Neural crest cell (in vitro differentiated cells): ENCODE measurements at places on chromosomes 4 and X. TPM values are rescaled to one million over a fixed set of nuclear protein-coding genes. Genes with fewer than 3 reads are reported as not detected.

SYNPO2 gene
- total RNA-seq, result 0.07 and 0.18 TPM in 2 replicates

GRCh38 chr4:42562016-42562415 is 94.9 kb downstream of the ATP8A1 start:
- DNase-seq, result no peak

PLP1 gene
- total RNA-seq, result 265 and 288 TPM in 2 replicates

PPP2R2C gene
- 0.32 and 0.35 TPM in 2 replicates for total RNA-seq

- no peak for DNase-seq
These were observed 19.5 kb upstream of the CCKAR start for GRCh38 chr4:26509681-26510333.

DNA sequence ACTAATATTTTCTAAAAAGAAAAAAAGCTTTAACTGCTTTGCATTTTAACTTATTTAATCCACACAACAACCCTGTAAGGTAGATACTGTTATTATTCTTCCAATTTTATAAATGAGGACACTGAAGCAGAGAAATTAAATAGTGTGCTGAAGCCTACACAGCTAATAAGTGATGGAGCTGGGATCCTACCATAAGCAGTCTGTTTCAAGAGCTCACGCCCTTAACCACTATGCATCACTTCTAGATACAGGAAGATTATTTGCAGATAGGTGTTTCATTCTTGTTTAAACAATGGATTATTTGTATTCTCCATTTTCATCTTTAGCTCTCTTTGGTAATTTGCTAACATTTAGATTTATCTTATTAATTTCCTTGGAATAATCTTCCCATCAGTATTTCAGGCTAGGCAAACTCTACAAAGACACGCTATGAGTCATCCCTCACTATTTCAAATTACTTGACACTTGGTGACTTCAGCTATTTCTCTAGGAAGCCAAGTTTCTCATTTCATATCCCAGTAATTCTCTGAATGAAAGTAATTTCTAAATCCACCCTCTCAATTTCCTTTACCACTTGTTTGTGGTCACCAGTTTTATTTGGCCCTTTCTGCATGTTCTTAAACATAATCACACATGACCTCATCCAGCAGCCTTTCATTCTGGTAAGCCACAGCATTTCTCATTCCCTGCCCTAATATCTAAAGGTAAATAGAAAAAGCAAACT is 67.3 kb downstream of the ASB9 start:
- DNase-seq, result no peak

LNX1 gene
- total RNA-seq, result not detected in 2 replicates

DNA sequence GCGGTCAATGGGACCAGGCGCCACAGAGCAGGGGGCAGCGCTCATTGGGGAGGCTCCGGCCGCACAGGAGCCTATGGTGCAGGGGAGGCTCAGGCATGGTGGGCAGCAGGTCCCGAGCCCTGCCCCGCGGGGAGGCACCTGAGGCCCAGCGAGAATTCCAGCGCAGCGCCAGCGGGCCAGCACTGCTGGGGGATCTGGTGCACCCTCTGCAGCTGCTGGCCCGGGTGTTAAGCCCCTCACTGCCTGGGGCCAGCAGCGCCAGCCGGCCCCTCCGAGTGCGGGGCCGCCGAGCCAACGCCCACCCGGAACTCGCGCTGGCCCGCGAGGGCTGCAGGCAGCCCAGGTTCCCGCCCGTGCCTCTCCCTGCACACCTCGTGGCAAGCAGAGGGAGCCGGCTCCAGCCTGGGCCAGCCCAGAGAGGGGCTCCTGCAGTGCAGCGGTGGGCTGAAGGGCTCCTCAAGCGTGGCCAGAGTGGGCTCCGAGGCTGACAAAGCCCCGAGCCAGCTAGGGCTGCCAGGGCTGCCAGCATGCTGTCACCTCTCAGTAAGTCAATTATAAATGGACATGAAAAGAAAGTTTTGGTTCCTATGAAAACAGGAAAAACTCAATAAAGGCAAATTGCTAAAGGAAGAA is 14.5 kb downstream of the FAM184B start:
- no peak for DNase-seq

DNA sequence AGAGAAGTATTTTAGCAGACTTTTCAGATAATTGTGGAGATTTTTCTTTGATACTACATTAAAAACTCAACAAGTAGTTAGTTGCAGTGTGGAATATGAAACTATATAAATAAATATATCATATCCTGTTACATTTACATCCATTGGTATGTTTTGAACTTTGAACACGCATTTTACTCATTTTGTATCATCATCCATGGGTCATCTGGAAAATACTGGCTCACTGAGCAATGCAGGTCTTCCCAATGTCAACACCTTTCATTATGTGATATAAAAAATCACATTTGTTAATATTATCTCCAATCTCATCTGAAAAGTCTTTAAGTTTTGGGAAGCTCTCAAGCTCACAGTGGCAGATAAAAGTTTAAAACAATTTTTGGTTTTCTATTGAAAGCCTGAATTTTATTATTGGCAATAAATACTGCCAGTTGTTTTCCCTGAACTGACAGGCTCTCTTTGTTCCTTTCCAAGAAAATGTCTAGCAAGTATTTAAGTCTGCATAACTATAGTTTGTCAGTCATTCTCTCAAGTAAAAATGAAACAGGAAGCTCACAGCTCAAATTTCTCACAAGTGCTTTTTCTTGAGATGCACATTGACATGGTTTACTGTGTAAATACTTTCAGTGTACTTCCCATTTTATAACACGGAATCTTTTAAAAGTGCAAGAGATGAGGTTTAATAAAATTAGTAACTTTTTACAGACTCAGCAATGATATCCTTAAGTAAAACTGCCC is 183.5 kb upstream of the GPC4 start:
- DNase-seq, result no peak

CTAG1A gene
- not detected in 2 replicates for total RNA-seq

DNA sequence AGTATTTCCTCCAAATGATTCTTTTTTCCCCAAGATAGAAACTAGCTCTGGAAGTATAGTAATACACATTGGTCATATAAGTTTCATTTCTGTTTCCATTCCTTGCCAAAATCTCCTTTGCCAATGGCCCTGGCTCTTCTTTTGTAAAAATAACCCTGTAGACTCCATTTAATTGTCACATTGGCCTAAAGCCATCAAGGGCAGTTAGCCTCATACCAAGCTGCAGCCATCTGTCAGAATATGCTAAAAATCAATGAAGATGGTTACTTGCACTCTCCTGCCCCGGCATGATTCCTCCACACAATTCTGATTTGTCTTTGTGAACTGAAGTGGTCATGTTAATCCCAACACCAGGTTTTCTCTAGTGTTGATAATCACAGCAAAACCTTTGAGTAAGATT is 380.5 kb downstream of the SH2D1A start:
- no peak for DNase-seq

DNA sequence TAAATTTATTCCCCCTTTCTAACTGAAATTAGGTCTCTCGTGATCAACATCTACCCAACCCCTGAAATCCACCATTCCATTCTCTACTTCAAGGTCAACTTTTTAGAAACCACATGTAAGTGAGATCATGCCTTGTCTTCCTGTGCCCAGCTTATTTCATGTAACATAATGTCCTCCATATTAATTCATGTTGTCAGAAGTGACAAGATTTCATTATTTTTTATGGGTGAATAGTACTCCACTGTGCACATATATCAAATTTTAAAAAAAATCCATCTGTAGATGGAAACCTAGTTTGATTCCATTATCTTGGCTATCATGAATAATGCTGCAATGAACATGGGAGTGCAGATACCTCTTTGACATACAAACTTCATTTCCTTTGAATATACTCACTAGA is 1.5 kb downstream of the PPID start:
- no peak for DNase-seq

DNA sequence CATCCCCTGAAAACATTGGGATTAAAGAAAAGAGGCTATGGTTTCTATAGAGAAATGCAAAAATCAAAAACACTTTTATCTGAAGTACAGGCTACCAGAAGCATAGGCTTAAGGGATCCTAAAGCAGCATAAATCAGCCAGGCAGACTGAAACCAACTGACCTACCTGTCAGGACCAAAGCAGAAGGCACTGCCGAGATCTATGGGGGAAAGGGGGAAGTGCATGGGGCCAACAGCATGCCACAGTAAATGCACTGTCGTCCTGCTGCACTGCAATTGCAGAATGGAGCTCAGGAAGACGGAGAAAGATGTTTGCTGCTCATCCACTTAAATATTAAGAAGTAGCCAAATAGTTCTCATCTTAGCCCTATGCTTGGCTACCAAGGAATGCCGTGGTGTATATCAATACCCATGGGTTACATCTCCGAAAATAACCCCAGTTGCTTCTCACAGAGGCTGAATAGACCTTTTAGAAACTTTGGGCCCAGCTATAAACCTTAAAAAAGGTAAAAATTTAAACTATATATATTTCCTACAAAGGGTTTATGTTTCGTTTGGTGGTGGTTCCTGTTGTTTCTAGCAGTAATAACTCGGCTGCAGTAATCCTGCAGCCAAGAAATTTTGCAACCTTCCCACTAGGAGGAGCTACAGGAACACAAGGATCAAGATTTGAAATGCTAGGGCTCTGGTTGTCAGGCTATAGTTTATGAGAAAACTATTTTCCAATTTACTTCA is 312.2 kb upstream of the DIAPH2 start:
- peak; percentile 1 for DNase-seq

FRMD7 gene
- total RNA-seq, result 0.21 and 0.52 TPM in 2 replicates

DNA sequence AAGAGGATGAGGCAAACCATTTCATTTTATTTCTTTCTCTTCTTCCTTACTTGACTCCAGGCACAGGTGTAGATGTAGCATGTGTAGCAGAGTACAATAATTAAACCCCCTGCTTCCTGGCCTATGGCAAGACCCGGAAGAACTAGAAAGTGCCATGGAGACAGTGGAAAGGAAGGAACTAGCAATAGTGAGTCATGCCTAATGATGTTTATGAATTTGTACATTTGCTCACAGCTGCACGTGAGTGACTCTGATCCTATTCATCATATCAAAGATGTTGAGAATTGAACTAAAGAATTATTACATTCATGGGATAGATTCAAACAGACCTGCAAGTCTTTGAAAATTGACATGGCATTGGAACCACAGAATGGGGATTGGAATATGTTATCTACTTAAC is 2233.9 kb upstream of the TENM3 start:
- DNase-seq, result no peak

DNA sequence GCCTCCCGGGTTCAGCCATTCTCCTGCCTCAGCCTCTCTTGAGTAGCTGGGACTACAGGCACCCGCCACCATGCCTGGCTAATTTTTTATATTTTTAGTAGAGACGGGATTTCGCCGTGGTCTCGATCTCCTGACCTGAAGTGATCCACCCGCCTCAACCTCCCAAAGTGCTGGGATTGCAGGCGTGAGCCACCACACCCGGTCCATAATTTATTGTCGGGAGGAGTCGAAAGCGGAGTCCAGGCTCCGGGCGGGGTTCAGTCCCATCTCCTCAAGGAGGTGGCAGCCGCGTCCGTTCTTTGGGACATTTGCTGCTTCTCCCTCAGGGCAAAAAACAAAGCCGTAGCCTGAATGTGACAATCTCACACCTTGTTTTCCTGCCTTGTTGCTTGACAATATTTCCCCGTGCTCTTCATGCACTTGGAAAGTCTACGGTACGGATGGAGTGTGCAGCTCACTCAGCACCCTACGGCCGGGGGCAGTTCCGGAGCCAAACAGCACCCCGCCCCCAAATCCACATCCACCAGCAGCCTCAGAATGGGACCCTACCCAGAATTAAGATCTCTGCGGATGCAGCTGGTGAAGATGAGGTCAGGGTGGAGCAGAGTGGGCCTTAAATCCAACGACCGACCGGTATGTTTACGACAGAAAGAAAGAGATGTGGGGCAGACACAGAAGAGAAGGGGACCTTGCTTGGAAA is 9.6 kb downstream of the GTPBP6 start:
- DNase-seq, result no peak

GRCh38 chr4:51894059-51894645 is 51.2 kb downstream of the DCUN1D4 start:
- no peak for DNase-seq

- DNase-seq, result no peak
These were observed 488.3 kb downstream of the MAGEE1 start for GRCh38 chrX:76915836-76916235.

MAMLD1 gene
- total RNA-seq, result 4.5 TPM in 2 replicates
